ENCODE measurements at places on chromosomes 4 and X.

- DNase-seq = no peak
Measured at GRCh38 chrX:44432641-44433040, 89.2 kb upstream of the EFHC2 start.

DNA sequence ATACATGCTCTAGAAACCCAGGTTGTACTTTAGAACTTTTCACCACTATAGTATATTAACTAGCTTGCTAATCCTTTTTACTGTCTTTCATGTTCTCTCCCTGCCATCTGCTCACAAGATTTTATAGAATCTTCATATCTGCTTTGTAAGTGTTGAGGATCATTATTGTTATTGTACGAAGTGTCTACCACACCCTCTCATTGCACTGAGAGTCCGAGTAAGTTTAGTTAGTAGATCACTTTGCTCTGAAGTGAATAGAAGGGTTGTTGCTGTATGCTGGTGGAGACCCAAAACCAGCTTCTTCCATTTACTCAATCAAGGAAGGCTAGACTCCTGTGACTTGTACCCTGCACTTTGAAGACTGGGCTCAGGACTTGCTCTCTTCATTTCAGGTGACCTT, 17.1 kb downstream of the GAB1 start:
- no peak for DNase-seq

DNA sequence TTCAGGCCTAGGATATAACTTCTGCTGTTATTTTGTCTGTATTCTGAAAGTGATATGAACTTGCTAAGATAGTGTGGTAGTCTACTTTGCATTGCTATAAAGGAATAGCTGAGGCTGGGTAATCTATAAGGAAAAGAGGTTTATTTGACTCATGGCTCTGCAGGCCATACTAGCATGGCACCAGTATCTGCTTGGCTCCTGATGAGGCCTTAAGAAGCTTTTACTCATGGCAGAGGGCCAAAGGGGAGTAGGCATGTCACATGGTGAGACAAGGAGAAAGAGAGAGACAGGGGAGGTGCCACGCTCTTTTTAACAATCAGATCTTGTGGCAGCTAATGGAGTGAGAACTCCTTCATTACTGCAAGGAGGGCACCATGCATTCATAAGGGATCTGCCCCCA, 247.3 kb downstream of the GPAT3 start:
- no peak for DNase-seq

DNA sequence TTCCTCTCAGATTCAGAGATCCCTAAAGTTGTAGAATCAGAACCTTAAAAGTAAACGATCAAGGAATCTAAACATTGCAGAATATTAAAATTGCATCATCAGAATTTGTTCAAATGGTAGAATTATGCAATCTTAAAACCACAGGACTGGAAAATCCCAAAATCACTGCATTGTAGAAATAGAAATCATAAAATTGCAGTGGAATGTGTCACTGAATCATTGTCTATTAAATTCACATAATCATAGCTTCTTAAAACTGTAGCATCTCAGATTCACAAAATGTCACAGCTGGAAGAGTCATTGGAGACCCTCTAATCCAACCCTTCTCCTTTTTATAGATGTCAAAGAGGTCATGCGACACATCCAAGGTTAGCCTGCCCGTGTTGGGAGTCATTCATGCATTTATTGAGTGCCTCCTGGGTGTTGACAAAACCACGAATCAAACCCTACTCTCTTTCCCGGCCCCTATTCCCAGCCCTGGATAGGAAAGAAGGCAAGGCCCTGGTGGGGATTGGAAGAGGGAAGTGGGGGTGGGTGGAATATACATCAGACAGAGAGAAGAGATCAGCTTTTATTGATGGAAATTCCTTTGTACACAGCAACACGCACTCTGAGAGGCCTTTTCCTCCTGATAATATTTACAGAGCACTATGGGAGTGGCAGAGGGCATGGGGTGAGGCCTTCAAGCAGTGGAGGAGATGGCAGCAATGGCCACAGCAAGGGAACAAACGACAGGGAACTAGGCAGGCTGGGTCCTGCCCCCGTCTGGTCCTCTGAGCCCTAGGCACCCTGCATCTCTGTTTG, 15.4 kb downstream of the IQSEC2 start:
- no peak for DNase-seq

- no peak for DNase-seq
Measured at GRCh38 chr4:6204871-6205566, 4.7 kb upstream of the JAKMIP1 start.

- no peak for DNase-seq
Measured at GRCh38 chr4:147050356-147050765, 104.7 kb upstream of the TTC29 start.

GRCh38 chrX:101176439-101176838, 43.1 kb upstream of the DRP2 start:
- DNase-seq = no peak

GRCh38 chr4:183848805-183849204, 56.3 kb upstream of the STOX2 start:
- no peak for DNase-seq

Data from activated CD4-positive, alpha-beta T cell treated with anti-CD3 and anti-CD28 coated beads for 36 hours (primary cell).